Stimulated activated CD4-positive, alpha-beta T cell treated with anti-CD3 and anti-CD28 coated beads, Interleukin-1b, Interleukin-23, amount 100 ng/mL, for 1 hour (primary cell): ENCODE measurements at places on chromosomes 5 and 9.

DNA sequence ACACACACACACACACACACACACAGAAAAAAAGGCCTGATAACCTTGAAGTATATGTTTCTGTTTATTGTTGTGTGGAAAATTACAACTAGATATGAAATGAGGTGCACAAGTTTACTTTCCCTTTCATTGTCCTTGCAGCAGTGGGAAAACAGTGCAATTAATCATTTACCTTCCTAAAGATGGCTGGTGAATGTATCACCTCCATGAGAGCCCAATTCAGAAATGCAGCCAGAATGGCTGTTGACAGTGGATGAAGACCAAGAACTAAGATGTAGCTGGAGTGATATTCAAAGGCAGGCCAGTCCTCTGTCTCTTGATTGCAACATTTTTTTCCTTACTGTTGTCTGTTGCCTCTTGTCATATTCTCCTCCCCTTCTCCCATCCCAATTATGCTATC is 49.6 kb upstream of the EIF4EBP3 start:
- no peak for DNase-seq

DNA sequence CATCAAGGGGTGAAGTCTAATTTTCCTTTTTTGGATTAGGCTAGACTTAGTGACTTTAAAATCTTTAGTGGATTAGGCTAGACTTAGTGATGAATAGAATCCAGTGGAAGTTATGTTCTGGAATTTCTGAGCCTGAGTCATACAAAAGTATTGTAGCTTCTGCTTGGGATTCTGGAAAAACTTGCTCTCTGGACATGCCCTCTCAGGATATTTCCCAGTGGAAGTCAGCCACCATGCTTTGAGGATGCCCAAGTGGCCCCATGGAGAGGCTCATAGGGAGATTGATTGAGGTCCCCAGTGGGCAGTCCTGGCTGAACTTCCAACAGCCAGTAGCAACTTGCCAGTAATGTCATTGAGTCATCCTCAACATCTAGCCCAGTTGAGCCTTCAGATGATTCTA is 112.4 kb upstream of the PRLR start:
- no peak for DNase-seq

GRCh38 chr5:115545351-115545882 is 842 bp upstream of the FEM1C start:
- no peak for DNase-seq

GRCh38 chr9:18906656-18907395 is 126.2 kb downstream of the SAXO1 start:
- DNase-seq = no peak

DNA sequence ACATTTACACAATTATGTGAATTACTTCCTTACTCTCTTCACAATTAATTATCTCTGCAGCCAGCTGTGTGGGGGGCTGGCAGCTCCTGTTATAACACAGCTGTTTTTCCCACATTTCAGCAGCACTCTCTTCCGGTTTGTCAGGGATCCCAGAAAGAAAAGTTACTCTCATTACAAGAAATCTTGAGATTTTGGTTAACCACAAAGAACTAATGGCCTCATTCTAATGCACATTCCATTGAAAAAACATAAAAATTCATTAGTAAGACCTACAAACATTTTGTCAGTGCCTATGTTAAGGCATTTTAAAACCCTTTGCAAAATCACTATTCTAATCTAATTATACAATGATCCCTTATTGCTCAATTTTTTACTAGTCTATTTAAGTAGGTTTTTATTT is 64.1 kb downstream of the PDE4D start:
- no peak for DNase-seq

- DNase-seq = no peak
Measured at GRCh38 chr5:123113136-123113535, 24.1 kb downstream of the PRDM6 start.

DNA sequence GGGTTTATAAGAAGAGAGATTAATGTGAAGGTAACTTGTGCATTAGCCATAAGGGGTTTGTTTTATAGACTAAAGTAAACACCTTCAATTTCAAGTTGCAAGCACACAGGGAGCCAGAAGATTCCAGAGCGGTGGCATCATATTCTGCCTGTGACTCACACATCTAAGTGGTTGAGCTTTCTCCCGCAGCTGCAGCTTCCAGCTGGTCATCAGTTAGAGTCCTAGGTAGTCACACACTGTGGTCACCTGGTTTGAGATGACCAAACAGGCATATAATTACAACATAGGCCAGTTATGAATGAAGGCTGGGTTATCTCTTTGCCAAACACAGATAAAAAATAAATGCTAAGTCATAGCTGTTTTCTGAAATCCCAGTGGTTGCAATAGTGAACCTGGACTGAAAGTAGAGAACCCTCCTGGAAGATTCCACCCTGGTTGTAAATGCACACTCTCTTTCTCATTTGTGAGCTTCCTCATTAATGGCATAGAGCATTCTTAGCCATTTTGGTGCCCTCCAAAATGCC is 171.3 kb downstream of the GDNF start:
- no peak for DNase-seq

DNA sequence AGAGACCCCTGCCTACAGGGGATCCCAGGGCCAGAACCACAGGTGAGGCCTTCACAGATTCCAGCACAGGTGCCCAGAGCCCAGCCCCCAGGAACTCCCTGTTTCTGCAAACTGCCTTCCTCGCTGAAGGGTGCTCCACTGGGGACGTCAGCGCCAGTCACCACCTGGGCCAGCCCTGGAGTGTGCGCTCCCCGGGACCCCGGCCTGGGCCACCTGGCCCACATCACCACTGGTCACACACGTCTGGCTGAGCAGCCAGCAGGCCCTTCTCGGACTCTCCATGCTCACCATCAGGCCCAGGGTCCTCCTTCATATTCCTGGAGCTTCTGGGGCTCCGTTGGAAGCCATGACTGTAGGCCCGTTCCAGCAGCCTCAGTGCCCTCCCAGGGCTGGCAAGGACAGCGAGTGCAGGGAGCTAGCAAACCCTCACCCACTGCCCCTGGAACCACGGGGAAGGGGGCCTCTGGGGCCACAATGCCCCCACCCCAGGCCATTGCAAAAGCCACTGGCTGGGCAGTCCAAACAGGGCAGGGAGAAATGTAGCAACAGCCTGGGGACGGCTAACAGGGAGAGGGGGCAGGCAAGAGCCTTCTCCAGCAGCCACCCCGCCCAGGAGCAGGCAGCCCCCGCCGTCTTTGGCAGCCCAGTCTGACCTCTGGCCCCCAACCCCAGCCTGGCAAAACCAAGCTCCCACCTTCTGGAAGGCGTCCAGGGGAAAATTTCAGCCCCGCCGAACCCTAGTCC is 1.3 kb downstream of the AGPAT2 start:
- no peak for DNase-seq
